ENCODE measurements at places on chromosomes 12 and 14.
A peak's percentile ranks its signal among the peaks of the same experiment; 100 is the strongest.

DNA sequence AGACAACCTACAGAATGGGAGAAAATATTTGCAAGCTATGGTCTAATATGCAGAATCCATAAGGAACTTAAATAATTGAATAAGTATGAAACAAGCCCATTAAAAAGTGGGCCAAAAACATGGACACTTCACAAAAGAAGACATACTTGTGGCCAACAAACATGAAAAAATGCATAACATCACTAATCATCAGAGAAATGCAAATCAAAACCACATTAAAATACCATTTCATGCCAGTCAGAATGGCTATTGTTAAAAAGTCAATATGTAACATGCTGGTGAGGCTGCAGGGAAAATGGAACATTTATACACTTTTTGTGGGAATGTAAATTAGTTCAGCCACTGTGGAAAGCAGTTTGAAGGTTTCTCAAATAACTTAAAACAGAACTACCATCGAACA is 945.4 kb upstream of the FLRT2 start:
- no peak for ATAC-seq

DNA sequence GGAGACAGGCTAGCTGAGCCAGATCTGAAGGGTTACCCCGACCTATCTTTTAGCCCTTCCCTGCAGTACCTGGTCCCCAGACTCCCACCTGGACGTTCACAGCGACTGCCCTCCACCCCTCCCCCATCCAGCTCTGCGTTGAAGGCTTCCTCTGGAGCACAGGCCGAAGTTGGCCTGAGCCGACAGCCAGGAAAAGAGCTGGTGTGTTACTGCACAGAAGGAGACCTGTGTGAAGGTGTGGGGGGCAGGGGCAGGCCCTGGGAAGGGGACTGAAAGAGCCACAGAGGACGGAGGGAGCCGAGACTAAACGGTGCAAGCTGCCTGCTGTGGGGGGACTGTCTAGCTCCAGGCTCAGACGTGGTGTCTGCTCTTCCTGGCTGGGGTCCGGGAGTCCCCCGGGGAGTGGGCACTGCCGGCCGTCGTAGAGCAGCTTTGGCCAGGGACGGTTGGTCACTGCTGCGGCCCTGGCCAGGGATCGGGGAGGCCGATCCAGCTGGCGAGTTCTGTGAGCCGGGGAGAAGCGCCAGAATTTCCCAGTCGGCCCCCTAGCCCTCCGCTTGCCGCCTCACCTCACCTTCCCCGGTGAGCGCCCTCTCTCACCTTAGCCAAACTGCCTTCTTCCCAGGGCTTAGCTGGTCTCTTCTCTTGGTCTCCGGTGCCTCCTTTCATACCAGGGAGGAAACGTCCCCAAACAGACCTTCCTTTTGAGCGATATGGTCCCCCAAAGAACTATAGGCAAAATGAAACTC is 899 bp upstream of the COL2A1 start:
- no peak for ATAC-seq

DNA sequence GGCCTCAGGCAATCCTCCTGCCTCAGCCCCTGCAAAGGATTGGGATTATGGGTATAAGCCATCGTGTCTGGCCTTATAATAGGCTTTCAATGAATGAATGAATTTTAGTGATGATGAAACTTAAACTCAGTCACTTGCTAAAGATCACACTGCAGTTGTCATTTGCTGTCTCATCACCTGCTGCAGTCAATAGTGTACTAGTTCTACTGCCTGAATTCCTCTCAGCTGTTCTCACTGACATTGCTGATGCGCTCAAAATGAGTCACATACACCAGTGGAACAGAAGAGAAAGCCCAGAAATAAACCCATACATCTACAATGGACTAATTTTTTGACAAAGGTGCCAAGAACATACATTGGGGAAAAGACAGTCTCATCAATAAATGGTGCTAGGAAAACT is 5.6 kb upstream of the SYNJ2BP start:
- no peak for ATAC-seq

DNA sequence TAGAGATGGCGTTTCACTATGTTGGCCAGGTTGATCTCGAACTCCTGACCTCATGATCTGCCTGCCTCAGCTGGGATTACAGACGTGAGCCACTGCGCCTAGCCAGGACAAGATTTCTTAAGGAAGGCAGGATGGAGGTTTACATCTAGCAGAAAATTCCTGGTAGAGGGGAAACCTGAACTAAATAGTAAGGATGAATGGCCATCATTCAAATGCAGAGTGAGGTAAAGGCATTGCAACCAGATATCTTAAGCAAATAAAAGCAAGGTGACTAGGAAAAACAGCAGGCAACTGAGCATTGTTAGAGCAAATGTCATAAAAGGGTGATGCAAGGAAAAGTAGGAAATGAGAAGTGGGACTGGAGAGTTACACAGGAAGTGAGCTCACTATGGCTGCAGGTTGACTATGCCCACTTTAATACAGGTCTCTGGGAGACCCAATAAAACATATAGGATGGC is 133.0 kb downstream of the SOX5 start:
- no peak for ATAC-seq

- no peak for ATAC-seq
Observed at GRCh38 chr14:43475757-43476156, 1031.3 kb downstream of the FSCB start.

DNA sequence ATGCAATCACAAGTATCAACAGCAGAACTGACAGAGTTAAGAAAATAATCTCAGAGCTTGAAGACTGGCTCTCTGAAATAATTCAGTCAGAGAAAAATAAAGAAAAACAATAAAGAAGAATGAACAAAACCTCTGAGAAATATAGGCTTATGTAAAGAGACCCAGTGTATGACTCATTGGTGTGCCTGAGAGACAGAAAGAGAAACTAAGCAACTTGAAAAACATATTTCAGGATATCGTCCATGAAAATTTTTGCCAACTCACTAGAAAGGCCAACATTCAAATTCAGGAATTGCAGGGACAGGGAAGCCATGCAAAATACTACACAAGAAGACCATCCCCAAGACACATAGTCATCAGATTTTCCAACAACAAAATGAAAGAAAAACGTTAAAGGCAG is 56.2 kb downstream of the APOBEC1 start:
- no peak for ATAC-seq

GRCh38 chr14:36021030-36021422 is 155.5 kb downstream of the PTCSC3 start:
- ATAC-seq, result no peak

GRCh38 chr12:65725376-65725775 is 98.9 kb upstream of the HMGA2 start:
- ATAC-seq, result no peak

DNA sequence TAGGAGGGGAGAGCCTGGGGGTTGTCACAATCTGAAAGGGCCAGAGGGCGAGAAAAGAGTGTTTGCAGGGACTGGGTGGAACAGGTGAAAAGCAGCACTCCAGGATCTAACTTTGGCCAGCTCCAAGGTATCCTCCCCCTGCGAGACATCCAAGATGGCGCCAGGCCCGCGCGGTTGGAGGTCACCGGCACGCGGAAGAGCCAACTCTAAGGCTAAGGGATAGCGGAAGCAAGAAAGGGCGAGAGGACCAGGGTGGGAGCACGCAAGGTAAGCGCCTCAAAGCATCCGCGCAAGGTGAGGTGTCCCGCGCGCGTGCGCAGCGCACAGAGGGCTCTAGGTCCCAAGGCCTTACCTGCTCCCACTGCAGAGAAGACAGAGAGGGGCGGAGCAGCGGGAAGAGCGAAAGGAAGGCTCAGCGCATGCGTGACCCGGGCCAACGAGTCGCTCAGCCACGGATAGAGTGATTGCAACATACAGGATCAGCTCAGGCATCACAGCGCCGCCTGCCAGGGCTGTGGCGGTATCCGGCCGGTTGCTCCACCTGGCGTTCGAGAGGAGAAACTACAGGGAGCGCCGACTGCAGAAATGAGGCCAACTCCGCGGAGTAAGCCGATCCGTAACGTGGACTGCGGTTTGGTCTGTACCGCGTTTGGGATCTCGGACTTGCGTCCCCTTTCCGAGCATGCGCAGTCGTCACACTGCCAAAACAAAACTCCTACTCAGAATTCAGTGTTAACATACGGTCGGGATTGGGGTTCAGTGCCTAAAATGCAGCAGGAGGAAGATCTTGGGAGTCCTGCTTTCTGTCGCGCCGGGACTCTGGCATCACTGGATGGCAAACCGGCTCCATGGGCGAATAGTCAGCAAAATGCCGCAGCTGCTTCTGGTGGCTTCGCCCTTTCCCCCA is at the start of gene ATP5MC2:
Gene ATP5MC2, minus strand, starts transcription at position 383 of the 907 bp plus-strand sequence. CDS start 3,469 bp downstream, outside the sequence.
- peak; percentile 96 for ATAC-seq

DNA sequence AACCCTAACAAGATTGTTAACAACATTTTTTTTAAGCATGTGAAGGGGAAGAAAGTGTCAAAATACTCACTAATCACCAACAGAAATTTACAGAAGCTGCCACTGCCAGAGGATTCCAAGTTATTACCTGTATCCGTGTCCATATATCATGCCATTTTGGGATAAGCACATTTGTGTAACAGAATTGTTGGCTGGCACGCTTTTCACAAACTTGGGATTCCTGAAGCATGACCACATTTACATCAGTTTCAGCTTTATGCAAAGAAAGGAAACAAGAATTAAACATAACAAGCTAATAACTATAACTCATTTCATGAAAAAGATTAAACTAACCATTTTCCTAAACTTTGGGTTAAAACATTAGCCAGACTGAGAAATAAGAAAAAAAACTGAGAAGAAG is 5.9 kb downstream of the NEMP1 start:
- ATAC-seq, result no peak

DNA sequence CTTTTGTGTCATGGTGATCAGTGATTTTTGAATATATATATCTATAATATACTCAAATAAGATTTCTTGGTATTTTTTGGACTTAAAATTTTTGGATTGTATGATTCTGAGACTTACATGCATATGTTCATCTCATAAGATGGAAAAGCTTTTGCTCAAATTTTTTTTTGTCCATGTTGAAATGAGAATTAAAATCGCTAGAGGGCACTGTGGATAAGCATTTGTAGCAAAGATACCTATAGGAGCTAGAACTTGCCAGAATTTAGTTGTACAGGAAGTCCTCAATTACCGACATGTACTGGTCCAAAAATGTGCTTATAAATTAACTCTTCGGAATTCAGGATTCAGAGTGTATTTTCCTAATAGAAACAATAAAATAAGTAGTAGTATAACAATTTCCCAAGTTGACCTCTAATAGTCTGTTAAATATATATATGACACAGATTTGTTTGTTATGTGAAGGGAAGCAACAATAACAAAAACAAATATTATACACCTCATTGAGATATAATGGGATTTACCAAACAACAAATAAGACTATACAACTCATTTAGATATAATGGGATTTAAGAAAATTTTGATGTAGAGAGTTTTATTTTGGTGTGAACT is 179.6 kb downstream of the TMEM117 start:
- ATAC-seq, result no peak

- peak; percentile 10 for ATAC-seq
Observed at GRCh38 chr12:51323317-51323960, 535 bp downstream of the BIN2 start.

DNA sequence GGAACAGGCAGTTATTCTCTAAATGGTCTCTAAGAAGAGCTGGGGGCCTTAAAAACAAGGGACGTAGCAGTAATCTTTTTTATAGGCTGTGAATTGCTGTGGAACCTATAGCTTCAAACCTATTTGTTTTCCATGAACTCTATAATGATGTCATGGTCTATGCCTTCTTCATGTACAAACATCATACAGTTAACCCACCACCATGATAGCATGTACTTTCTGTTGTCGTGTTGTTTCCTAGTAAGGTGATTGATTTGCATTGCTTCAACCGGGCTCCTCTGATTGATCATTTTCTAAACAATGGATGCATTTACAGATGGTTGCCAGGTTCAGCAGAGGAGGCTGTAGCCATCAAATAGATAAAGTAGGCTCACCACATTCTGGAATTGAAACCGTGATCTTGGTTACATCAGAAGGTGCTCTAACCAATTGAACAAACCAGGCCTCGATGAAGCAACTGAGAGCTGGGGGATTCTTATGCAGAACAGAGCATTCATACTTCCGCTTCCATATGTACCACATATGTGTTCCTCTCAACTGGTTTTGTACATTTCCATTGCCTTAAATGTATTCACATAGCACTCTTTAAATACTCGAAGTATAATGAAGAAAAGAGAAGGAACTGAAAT is 25.6 kb upstream of the PCNX1 start:
- no peak for ATAC-seq

GRCh38 chr12:89134213-89134770 is 218.0 kb downstream of the DUSP6 start:
- no peak for ATAC-seq

- no peak for ATAC-seq
Observed at GRCh38 chr14:30129807-30130206, 202.2 kb upstream of the PRKD1 start.

DNA sequence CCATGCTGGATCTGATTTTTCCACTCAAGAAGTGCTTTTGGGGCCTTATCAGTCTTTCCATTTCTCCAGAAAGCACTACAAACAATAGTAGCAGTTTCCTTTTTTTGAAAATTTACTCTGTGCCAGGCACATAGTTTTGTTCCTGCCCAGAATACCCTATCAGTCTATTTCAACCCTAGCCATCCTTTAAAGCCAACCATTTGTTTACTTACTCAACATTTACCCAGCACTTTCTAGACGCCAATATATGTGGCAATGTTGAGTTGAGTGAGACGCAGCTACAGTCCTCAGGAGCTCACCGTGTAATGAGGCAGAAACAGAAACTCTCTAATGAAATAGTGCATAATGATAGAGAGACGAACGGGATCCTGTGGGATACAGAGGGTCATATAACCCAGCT is 32.9 kb upstream of the CHST11 start:
- no peak for ATAC-seq

GRCh38 chr12:6775185-6776174 is 3.2 kb downstream of the LAG3 start:
- no peak for ATAC-seq

- ATAC-seq, result no peak
Observed at GRCh38 chr12:2800046-2800570, 5.3 kb downstream of the FKBP4 start.

DNA sequence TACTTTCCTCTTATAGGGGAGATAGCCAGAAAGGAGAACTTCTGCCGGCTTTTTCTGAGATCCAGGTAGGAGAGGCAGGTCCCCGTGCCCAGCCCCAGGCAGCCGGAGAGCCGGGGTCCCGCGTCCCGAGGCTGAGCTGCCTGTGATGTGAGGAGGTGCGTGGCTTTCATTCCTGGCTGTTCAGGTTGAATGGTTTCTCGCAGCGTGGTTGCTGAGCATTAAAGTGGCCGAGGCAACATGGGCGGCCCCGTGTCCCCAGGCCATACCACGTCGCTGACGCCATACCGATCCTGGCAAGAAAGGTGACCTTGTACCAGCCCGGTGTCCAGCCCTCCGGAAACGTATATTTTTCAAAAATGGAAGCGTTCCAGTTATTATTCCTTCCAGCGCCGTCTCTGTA is 116.7 kb upstream of the MYL2 start:
- ATAC-seq, result no peak

- ATAC-seq, result no peak
Observed at GRCh38 chr12:94973221-94973620, 30.3 kb downstream of the NDUFA12 start.

- ATAC-seq, result no peak
Observed at GRCh38 chr12:132292328-132293319, 36.8 kb downstream of the GALNT9 start.

GRCh38 chr12:104468371-104468770 is 11.6 kb downstream of the CHST11 start:
- ATAC-seq, result no peak

All from gastroesophageal sphincter (tissue), 4 donors.